ENCODE measurements at places on chromosomes 1 and 21. TPM values are rescaled to one million over a fixed set of nuclear protein-coding genes. Genes with fewer than 3 reads are reported as not detected.

DNA sequence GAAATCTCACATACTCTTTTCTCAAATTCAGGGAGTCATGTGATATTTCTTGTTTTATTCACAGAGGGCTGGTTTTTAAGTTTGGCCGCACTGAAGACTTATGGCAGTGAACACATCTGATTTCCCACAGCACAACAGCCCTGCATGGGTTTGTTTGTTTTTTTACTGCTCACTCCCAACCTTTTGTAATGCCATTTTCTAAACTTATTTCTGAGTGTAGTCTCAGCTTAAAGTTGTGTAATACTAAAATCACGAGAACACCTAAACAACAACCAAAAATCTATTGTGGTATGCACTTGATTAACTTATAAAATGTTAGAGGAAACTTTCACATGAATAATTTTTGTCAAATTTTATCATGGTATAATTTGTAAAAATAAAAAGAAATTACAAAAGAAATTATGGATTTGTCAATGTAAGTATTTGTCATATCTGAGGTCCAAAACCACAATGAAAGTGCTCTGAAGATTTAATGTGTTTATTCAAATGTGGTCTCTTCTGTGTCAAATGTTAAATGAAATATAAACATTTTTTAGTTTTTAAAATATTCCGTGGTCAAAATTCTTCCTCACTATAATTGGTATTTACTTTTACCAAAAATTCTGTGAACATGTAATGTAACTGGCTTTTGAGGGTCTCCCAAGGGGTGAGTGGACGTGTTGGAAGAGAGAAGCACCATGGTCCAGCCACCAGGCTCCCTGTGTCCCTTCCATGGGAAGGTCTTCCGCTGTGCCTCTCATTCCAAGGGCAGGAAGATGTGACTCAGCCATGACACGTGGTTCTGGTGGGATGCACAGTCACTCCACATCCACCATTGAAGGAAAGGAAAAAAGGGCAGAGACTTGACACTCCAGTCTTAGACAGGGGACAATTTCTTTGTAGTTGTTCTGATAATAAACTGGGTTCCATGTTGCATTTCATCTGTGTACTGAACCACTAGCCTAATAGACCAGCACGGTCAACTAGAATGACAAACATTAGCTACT is 22.8 kb downstream of the TMEM50A start:
- no peak for DNase-seq

The KRTAP13-2 gene
- not detected for total RNA-seq

DNA sequence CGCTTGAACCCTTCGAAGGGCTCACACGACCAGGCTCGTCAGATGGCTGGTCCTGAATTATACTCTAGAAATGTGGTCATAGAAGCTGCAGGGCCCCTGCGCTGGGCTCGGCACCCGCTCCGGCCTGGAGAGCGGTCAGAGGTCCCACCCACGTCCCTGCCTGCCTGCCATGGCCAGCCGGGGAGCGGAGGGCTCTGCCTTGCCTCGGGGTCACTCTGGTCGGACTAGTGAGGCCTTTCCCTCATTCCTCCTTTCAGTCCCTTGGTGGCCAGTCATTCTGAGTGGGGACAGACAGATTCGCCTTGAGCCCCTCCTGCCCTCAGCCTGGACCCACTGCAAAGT is 529 bp upstream of the MARCKSL1 start:
- no peak for DNase-seq

- no peak for DNase-seq
Measured at GRCh38 chr1:156999596-157000320, 45.8 kb downstream of the ARHGEF11 start.

DNA sequence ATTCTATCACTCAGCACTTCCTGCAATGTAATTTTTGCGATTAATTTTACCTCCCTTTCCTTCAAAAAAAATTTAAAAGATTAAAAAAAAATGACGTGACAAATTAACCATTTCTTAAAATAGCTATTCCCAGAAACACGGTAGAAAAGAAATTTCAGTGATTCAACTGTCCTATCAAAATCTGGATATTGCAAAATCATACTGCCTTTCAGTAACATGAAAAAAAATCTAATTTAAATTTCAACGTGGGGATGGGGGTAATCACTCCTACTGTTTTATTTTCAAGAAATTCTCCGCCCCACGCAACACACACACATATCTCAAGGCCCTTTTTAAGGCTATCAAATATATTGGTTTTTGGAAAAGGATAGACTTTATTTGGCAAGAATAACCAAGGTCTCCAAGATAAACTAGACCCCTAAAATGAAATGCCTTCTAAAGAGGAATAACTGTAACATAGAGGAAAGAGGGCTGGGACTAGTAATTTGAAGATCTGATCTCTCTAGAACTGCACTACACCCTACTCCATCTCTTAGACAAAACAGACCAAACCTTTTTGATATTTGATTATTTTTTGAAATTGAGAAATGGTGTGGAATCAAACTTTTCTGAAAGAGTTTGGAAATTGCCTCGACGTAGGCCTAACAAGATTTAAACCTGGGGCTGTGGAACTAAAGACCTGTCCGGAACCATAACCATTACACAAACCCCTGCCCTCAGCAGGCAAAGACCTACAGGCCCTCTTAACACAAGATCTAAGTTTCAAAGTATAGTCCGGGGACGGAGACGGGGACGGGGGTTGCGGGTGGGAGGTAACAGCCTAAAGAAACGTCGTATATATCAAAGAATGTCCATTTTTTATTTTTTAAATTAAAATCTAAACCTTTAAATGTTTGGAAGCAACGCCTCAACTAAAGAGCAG is 941 bp downstream of the ARNT start:
- DNase-seq, result no peak

The KCNJ15 gene
- under 0.01 TPM for total RNA-seq

- no peak for DNase-seq
Measured at GRCh38 chr21:37432710-37433455, 66.3 kb downstream of the DYRK1A start.

DNA sequence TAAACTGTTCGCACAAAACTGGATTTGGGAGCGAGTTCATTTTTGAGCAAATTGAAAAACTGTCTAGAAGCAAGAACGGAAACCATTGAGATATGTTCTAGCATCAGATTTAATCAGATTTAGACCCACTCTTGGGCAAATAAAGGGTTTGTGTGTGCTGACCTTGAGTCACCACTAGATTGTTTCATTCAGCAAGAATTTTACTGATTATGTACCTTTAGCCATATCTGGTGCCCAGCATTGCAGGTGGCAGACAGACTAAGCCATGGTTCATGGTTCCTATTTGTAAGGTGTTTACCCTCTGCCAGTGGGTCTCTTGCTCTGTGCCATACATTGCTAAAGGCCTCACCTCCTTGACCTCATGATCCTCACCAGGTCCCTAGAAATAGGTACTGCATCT is 1.4 kb downstream of the NUDC start:
- DNase-seq, result no peak

DNA sequence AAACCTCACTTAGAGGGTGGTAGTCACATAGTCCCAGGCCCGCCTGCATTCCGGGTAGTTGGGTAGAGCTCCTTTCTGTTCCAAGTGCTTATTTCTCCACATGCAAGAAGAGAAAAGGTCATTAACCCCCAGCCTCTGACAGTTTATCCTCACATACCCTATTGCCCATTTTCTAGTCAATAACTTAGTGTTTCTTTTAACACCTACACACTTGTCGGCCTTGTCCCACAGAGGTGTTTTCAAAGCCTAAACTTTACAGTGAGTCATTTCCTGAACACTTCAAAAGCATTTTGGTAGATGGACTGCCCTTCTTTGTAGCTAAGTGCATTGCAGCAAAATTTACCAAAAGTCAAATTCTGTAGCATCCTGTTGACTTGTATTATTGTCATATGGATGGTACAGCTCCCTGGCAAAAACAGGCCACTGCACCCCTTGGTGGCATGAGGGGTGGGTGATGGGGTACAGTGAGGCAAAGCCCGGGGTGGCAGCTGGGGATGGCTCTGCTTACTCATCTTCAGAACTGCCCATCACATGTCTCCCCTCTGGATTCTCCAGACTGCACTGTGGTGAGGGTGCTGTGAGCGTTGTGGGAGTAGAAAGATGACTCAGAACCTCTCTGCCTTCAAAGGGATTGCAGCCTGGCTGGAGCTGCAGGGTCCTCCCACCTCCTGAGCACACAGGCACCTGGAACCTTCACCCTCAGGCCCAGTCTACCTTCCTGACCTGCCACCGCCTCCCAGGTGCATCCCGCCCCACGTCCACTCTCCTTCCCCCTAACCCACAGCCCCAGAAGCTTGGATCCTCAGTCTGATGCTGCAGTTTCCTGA is 45.8 kb upstream of the DMRTB1 start:
- DNase-seq, result no peak

DNA sequence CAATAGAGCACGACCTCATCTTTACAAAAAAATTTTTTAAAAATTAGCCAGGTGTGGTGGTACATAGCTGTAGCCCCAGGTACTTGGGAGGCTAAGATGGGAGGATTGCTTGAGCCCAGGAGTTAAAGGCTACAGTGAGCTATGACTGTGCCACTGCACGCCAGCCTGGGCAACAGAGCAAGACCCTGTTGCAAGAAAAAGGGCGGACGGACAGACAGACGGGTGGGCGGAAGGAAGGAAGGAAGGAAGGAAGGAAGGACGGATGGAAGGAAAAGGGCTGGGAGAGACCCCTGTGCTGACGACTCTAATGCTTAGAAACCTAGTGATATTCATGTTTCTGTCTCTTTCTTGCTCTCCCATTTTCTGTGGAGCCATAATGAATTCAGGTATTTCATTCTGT is 14.4 kb downstream of the PI4KB start:
- no peak for DNase-seq
